Right renal pelvis (tissue), 4 donors: ENCODE measurements at places on chromosomes 5 and 9. TPM values are rescaled to one million over a fixed set of nuclear protein-coding genes. Genes with fewer than 3 reads are reported as not detected.

GRCh38 chr5:14528926-14529325 is 52.7 kb upstream of the OTULINL start:
- DNase-seq, result no peak

- DNase-seq, result no peak
These were observed 26.0 kb downstream of the GABRP start for GRCh38 chr5:170809551-170809950.

GRCh38 chr9:124146031-124146561 is 111.7 kb upstream of the NEK6 start:
- no peak for DNase-seq

DNA sequence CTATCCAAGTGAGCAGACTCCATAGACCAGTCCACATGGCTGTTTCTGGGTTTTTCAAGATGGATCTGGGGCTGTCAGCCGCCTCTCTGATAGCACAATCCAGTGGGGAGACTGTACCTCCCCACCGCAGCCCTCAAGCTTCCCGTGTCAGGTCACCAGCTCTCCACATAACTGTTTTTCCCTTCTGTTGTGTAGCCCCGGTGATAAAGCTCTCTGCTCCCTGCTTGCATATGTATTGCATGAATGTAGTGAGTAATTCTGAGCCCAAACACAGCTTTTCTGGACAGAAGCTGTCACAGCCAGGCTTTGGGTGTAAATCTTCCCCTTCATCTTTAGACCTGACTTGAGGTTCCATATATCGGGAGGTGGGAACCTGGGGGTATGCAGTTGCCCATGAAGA is 23.1 kb upstream of the CFAP157 start:
- DNase-seq, result no peak

GRCh38 chr5:105836887-105837286 is 1833.8 kb downstream of the EFNA5 start:
- no peak for DNase-seq

DNA sequence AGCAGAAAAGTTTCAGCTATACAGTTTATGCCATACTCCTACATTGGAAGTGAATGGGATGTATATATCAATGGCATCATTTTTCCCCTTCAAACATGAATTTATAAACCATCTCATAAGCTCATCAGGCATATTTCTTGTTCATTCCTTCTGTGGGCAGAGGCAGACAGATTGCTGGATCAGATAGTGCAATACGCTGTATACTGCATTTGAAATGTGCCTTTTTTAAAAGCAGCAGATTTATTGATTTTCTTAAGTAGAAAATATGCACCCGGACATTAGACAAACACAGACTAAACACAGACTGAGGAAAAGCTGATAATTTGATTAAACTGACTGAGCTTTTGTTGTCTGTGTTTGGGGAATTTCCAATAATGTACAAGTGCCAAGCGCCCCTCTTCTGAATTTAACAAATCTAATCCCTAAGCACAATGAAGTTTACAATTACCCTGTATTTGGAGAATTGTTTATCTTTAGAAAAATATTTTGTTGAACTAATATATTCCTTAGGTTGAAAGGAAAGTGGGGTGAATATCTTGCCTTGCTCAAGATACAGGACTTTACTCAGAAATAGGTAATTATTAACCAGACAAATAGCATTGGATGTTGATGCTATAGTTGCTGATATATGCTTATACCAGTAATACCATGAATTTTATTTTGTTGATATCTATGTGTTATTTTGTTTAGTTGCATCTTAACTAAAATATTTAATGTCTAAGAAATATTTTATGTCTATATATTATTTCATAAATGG is 566.6 kb upstream of the MEF2C start:
- DNase-seq, result no peak

ACSL6 gene
- 1.8 TPM for polyA plus RNA-seq

IFNA2 gene
- not detected for polyA plus RNA-seq

KIF20A gene
- 39.3 TPM for polyA plus RNA-seq

SLC46A2 gene
- 0.21 TPM for polyA plus RNA-seq

INSL4 gene
- not detected for polyA plus RNA-seq

GPR107 gene
- polyA plus RNA-seq, result 55.3 TPM

IL9 gene
- not detected for polyA plus RNA-seq
